ENCODE measurements at places on chromosomes 4 and X. TPM values are rescaled to one million over a fixed set of nuclear protein-coding genes. Genes with fewer than 3 reads are reported as not detected.

DNA sequence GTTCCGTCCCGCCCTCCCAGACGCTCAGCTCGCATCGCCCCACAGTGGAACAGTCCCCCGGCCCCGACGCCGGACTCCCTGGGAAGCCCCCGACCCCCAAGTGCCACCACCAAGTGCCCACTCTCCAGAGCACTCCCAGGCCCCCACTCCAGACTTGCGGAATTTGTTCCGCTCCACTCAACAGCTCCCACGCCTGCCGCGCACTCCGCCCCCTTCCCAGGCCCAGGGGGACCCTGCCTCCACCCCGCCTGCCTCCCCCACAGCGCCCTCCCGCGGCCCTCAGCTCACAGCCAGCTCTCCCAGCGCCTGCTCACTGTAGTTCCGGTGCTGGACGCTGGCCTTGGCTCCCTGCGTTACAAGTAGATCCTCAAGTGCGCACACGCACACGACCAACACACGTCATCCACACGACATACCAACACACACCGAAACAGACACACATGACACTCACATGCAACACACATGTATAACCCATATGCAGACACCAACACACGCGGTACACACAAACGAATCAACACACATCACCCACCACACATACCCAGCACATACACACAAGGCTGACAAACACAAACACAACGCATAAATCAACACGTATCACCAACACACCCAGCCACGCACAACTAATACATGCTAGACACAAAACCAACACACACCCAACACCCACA is 8.0 kb downstream of the MSX1 start:
- no peak for DNase-seq

DNA sequence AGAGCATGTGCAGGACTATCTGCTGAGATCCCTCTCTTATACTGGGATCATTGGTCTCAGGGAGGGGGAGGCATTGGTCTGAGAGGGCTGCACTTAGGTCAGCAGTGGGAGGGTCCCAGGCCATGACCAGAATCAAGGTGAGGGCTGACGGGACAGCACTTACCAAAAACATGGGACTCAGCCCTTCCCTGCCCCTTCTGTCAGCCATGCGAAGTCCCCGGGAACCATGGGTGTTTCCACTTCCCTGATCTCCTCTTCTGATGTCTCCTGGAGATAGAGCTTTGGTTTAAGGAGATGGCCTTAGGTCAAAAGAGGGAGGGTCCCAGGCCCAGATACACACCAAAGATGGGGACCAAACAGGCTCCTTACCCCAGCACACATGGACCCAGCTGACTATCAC is 12.9 kb upstream of the HSFX1 start:
- no peak for DNase-seq

DNA sequence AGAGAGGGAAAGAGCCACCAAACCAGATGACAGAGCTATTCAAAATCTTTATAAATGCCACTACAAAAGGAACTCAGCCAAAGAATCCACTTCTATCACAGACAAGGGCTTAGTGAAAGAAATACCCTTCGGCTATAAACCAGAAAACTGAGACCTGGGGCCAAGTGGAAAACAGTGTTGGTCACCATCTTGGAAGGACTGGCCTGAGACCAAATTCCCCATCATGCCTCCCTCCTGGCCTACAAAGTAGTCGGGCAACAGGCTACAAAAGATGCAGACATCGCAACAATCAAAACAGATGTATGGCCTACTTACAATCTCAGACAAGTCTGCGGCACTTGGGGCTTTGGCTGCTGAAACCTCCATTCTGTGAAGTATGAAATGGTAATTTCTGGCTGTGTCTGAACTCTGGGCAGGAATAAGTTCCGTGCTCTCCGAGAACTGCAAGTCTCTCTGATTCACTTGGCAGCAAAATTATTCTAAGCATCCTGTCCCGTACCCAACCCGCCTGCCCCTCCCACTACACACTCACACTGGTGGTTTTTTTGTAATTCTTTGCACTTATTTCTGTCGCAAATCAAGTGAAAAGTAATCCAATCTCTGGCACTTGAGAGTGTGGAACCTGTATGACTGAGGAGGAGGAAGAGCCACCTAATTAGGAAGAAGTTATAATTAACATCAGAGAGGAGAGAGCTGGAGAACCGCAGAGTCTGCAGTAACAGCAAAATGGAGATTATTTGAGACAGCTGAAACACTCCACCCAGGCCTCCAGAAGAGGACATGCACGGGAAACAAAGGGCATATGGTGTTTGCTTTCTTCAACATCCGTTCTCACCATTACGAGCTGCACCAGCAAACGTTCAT is 87.8 kb downstream of the SH3KBP1 start:
- no peak for DNase-seq

DNA sequence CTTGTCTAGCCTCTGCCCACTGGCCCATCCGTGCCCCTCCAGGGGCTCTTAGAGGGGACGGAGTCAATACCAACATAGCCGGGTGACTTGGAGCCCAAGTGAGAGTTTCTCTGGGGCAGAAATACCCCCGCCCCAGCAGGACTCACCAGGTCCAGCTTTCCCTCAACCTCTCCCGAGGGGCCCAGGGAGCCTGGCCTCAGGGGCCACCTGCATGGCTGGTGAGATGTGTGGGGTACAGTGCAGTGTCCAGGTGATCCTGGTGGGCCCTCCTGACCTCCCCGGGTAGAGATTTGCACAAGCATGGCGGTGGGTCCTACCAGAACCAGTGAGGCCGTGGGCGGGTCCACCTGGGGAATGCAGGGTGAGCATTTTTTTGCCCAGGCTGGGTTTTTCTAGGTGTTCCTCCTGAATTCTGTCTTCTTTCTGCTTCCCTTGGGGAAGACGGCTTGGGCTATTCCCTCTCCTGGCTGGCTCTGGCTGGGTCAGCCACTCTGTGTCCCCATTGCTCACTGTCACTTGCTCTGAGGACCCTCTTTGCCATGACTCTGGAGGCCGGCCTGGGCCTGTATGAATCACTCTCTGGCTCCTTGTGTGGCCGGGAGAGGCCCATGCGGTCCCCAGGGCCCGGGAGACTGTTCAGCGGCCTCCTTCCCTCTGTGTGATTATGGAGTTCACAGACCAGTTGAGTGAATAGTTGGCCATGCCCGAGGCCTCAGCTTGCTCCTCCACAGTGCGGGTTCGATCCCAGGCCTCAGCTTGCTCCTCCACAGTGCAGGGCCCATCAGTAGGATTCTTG is 71.0 kb upstream of the NKX1-1 start:
- no peak for DNase-seq

- DNase-seq, result no peak
Measured at GRCh38 chr4:87311684-87312083, 11.0 kb downstream of the HSD17B13 start.

DNA sequence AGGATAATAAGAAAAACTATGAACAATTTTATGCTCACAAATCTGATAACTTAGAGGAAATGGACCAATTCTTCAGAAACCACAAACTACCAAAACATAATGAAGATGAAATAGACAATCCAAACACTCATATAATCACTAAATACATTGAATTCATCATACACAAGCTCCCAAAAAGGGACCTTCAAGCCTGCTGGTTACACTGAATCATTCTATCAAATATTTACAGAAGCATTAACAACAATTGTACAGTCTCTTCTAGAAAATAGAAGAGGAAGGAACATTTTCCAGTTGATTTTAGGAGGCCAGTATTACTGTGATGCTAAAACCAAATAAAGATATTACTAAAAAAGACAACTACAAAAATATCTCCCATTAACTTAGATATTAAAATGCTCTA is 88.3 kb downstream of the IL15 start:
- DNase-seq, result no peak

DNA sequence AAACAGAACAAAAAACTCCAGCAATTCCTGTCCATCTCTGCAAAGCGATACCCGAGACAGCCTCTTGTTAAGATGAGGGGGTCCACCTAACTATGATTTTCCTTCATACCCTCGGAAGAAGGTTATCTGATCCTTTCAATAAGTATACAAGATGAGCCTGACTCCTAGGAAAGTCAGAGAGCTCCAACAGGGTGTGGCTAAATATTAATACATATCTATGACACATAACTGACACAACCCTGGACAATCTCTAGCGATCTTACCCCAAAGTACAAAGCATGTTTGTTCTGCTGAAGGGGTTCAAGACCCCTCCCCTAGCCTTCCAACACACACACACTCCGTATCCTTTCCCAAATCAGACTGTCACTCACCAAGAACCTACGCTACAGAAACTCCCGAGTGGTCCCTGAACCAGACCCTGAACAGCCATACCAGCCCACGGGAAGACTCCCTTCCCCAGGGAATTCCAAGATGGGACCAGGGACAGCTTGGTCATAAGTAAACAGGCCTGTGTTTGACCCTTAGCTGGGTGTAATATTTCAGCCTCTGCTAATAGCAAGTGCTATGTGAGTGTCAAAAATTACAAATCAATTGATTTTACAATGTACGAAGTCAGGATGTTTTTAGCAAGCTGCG is 110.3 kb downstream of the PRKX start:
- no peak for DNase-seq

DNA sequence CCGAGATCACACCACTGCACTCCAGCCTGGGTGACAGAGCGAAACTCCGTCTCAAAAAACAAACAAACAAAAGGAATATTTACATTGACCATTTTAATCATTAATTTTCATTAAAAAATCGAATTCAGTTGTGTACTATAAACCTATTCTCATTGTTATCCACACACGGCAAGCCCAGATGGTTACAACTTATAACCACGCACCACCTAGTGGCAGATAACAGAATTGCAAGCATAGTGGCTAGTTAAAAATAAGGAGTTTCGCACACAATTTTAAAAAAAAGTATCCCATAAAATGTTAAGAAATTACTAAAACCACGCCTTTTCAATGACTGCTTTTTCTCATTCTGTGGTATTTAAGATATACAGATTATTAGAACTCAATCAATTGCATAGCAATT is 25.4 kb downstream of the MBNL3 start:
- DNase-seq, result no peak

Gene SHROOM4
- total RNA-seq, result 6.6 TPM

DNA sequence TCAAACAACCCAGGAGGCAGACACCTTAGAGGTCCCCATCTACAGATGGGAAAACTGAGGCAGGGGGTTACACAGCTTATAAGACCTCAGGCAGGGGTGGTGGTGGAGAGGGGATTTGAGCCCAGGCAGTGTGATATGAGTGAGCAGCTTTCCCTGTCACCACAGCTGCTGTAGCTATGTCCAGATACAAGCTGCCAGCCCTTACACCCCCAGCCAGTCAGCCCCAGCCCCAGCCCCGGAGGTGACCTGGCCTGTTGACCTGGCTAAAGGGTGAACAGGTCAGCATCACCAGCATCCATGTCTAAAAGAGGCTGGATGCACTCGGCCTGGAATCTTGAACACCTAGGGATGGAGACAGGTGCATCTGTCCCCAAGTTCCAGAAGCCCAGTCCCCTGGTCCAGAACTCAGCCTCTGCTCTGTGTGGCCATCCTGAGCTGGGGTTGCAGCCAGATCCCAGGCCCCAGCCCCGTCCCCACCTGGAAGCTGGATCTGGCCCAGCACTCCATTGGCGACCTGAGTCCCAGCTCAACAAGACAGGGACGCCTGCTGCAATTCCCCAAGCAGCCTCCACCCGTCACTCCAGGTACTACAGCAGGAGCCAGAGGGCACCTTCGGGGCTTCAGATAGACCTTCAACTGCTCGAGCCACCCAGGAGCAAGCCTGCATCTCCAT is 89.5 kb downstream of the JAKMIP1 start:
- DNase-seq, result no peak

DNA sequence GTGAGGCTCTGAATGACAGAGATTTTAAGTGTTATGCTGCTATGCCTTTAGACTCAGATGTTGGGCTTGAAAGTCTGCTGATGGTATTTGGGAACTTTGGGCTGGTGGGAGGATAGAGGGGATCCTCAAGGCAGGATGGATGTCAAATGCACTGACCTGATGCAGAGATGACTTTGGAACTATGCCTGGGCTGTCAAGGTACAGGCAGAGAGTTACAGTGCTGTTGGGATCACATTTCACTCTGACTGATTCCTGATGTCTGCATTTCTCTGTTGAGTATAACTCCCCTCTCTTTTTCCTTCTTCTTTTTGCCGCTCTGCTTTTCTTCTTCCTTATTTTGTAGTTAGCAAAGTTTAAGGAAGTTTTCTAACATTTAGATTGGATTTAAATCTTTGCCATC is 271.8 kb upstream of the ARX start:
- no peak for DNase-seq

Measured in progenitor cell of endocrine pancreas (in vitro differentiated cells).